ENCODE measurements at places on chromosomes 5 and 9. TPM values are rescaled to one million over a fixed set of nuclear protein-coding genes. Genes with fewer than 3 reads are reported as not detected.

- no peak for DNase-seq
Observed at GRCh38 chr5:14267166-14267838, 124.2 kb downstream of the TRIO start.

- DNase-seq, result no peak
Observed at GRCh38 chr9:130154816-130155215, 17.4 kb upstream of the NCS1 start.

DNA sequence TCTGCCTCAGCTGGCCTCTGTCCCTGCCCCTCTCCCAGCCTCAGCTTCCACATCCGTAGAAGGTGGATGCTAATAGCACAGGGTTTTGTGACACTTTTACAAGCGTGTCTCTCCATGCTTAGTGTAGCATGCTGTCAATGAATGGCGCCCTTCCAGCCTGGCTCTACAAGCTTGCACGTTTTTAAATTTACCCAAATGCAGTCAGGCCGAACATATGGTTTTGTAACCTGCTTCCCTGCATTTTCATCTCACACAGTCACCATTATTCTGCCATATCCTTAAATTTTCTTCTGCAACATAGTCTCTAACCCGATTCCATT lies 28.8 kb downstream of the FAM163B start:
- DNase-seq, result no peak

DNA sequence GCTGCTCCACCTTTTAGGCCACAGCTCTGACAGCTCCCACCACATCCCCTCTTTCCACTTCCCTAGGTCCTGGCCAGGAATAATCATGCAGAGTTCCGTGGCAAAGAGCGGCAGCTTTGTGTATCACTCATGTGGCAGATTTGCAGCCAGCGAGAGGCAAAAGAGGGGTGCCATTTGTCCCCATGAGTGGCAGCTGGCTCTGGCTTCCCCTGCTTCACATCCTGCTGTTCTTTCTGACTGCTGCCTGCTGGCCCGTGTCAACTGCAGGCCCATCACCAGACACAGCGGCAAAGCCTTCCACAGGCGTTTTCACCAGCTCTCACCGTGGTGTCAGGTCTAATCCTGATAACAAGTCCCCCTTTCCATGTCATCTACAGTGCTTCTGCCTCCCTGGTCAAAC lies 430.6 kb upstream of the DAP start:
- DNase-seq, result no peak

DNA sequence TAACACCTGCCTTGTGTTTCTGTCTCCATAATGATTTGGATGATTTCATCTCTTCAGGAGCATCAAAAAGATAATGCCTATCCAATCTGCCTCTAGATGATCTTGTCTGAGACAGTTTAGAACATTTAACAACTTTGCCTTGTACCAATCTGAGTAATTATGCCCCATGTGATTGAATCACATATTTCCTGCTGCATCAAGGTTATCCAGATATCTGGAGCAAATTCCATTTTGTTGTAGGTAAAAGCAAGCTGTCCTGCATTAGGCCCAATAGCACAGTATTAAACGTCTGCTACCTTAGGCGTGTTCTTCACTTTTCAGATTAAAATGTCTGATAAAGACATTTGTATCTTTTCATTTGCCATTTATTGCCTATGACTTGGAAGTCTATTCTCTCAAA lies 54.1 kb upstream of the MARCHF11 start:
- no peak for DNase-seq

DNA sequence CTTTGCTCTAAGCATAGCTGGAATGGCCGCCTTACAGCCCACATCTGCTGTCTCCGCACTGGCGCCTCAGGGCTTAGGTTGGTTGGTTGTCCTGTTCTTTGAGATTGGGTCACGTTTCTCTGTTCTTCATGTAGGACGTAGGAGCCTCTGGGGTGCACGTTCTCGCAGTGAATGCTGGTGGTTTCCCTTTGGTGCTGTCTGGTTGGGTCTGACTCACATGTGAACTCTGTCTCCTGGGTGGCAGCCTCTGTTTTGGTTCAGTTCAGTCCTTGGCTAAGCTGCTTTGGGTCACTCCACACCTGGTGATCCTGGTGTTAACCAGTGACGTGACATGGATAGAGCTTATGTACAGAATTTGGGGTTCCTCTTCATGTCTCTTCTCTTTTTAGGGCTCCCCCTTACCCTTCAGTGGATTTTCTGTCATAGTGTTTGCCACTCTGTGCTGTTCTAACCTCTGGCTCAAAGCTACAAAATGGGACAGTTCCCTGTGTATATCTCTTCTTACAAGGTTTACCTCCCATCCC lies 12.6 kb upstream of the LPCAT1 start:
- no peak for DNase-seq

DNA sequence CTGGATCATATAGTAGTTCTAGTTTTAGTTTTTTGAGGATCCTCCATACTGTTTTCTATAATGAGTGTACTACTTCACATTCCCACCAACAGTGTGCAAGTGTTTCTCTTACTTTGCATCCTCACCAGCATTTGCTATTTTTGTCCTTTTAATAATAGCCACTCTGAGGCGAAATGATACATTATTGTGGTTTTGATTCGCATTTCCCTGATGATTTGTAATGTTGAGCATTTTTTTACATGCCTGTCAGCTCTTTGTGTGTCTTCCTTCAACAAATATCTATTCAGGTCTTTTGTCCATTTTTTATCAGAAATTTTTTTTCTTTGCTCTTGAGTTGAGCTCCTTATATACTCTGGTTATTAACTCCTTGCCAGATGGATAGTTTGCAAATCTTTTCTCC lies 114.0 kb downstream of the ADAMTSL1 start:
- DNase-seq, result no peak

DNA sequence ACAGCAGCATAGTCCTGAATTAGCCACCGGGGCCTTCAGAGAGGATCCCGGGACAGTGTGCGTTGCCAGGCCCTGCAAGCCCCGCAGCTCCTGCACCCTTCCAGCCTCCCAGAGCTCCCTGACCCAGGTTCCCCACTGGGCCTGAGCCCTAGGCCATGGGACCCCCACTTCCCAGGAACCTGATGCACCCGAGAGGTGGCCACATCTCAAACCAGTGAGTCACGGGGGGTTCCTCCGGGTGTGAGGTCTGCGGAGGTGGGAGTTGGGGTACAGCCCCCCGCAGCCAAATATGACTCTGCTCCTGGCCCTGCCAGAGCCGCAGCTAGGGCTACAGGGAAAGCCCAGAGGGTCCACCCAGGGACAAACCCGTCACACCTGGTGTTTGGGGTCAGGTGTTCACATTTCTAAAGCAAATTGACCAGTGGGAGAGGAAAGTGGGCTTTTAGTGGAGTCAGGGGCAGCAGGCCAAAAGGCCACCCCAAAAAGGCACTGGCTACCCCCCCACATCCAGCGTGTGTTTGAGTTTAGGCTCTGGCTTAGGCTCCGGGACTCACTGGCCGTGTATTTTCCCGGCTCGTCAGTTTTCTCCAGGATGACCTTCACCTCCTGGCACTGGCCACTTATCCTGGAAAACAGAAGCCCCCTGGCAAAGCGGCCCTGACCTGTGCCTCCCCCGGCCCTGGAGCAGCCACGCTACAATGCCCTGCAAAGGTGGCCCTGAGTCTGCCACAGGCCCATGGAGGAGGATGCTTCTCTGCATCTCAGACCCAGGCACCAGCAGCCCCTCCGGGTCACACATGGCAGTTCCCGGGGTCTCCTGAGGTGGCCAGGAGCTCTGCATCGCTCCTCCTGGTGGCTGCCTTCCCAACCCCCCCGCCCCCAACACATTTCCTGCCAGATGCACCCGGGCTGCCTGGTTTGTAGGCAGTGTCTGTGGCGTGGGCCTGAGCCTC lies 17.4 kb upstream of the OBP2B start:
- DNase-seq, result peak; percentile 58

GRCh38 chr5:34709861-34710673 lies 53.9 kb downstream of the RAI14 start:
- DNase-seq, result no peak

DNA sequence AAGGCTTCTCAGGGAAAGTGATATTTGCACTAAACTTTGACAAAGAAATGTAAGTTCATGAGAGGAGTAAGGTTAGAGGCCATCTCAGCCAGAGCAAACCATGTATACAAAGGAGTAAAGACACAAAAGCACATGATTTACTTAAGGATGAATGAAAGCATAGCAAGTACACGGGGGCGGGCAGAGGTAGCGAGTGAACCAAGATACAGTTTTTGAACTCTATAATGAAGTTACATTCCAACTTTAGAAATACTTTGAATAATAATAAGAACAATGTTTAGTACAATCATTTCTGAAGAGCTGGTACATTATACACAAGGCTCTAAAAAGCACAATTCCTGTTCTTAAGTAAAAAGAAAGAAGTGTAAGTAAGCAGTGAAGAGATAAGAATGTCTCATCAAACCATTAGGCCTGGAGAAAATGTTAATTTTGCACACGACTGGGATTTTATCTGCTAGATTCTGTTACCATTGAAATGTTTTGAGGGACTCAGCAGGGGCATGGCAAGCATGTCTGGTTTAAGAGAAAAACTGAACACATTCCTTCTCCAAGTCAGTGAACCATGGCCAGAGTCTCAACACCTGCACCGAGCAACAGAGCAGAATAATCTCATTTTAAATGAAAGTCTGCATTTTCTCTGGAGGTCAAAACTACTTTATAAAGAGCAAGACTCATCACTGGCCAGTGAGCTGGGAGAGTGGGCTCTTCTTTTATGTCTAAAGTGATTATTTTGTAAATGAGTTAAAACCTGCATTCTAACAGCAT lies 147.6 kb upstream of the TRPM3 start:
- no peak for DNase-seq

MARCHF3 gene
- 4.9 TPM for total RNA-seq

SH3PXD2B gene
- 38.4 TPM for total RNA-seq

GMCL2 gene
- total RNA-seq, result not detected

CNTNAP3B gene
- 4.5 TPM for total RNA-seq

NFX1 gene
- 36.4 TPM for total RNA-seq

Data from type B pancreatic cell (in vitro differentiated cells).